Activated CD8-positive, alpha-beta T cell treated with anti-CD3 and anti-CD28 coated beads, Interleukin-2, amount 10 ng/mL, durations not matched to agents 7 days and 5 days (primary cell): ENCODE measurements at places on chromosomes 4 and X. TPM values are rescaled to one million over a fixed set of nuclear protein-coding genes. Genes with fewer than 3 reads are reported as not detected.

MAGEE2 gene
- not detected for total RNA-seq

ZMAT1 gene
- 3.9 TPM for total RNA-seq

BRS3 gene
- not detected for total RNA-seq

- DNase-seq = no peak
- H3K36me3 ChIP-seq = peaks cover 34% of the 10 kb centered on the region
- H3K4me3 ChIP-seq = no peak overlapping the region
Measured at GRCh38 chr4:51918251-51918650, 75.3 kb downstream of the DCUN1D4 start.

DNA sequence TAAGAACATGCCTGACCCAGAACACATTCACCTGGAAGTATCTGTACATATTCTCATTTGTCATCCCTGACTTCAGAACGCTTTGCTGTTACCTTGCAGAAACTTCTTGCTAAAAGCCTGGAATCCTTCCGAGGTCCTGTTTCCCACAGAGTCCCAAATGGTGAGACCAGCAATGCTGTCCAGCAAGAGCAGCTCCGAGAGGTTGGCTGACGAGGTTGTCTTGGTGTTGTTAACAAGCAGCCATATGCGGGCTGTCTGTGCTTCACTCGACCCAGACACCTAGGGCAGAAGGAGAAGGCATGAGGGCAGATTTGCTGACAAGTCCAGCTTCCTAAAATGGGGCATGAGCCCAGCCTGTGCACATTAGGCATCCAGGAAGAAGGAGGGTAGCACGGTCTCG, 19.3 kb downstream of the EVC2 start:
- no peaks in the 10 kb centered on the region for H3K4me1 ChIP-seq
- H3K27ac ChIP-seq = no peak overlapping the region
- no peaks in the 10 kb centered on the region for H3K27me3 ChIP-seq
- no peaks in the 10 kb centered on the region for H3K36me3 ChIP-seq
- H3K4me3 ChIP-seq = no peak overlapping the region
- no peak for DNase-seq

GRCh38 chr4:169940460-169940859, 85.7 kb downstream of the MFAP3L start:
- no peaks in the 10 kb centered on the region for H3K36me3 ChIP-seq
- DNase-seq = no peak
- no peaks in the 10 kb centered on the region for H3K27me3 ChIP-seq
- no peak overlapping the region for H3K27ac ChIP-seq

GRCh38 chr4:177250056-177250696, 59.5 kb upstream of the NEIL3 start:
- no peak overlapping the region for H3K27ac ChIP-seq
- peak; percentile 77 for DNase-seq
- H3K27me3 ChIP-seq = peaks cover 12% of the 10 kb centered on the region
- H3K4me1 ChIP-seq = peaks cover 10% of the 10 kb centered on the region
- no peaks in the 10 kb centered on the region for H3K36me3 ChIP-seq

GRCh38 chr4:87716371-87717265, 66.5 kb downstream of the DMP1 start:
- no peak overlapping the region for H3K27ac ChIP-seq
- no peaks in the 10 kb centered on the region for H3K4me1 ChIP-seq
- H3K27me3 ChIP-seq = no peaks in the 10 kb centered on the region
- H3K4me3 ChIP-seq = no peak overlapping the region
- DNase-seq = no peak

DNA sequence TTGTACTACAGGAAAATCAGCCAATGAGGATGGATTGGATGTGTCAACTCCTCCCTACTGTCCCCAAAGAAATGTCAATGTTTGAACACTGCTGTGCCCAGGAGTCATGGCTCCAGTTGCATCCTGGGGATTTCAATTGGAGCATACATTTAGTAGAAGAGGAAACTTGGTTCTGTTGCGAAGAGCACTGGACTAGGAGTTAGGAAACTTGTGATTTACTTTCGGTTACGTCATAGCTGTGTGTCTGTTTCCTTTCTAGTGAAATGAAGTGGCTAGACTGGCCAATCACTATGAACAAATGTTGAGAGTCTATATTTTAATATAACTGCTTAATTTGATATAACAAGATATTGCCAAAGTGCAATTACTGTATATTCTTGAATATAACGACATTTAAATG, 35.2 kb downstream of the ARL9 start:
- peaks cover 11% of the 10 kb centered on the region for H3K4me1 ChIP-seq
- no peak overlapping the region for H3K27ac ChIP-seq
- no peaks in the 10 kb centered on the region for H3K36me3 ChIP-seq
- no peak overlapping the region for H3K4me3 ChIP-seq
- H3K27me3 ChIP-seq = peaks cover 15% of the 10 kb centered on the region
- no peak for DNase-seq

DNA sequence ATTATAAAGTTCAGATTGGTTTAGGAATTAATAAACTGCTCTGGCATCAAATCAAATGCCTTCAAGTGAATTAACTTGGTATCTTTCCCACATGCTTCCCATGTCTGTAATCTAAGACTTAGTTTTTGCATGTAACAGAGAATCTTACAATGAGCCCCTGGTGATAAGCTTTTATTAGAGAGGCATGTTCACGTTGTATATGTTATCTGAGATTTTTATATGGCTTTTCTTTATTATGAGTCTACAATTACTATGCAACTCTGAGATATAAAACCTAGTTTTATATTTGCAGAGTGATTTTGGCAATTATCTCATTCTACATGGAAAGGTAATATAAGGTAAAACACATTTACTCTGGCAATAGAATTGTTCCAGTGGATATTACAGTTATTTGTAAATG, 1578.4 kb upstream of the IGFBP7 start:
- no peak for DNase-seq
- H3K4me1 ChIP-seq = no peaks in the 10 kb centered on the region
- H3K4me3 ChIP-seq = no peak overlapping the region
- no peaks in the 10 kb centered on the region for H3K36me3 ChIP-seq
- no peak overlapping the region for H3K27ac ChIP-seq
- no peaks in the 10 kb centered on the region for H3K27me3 ChIP-seq

DNA sequence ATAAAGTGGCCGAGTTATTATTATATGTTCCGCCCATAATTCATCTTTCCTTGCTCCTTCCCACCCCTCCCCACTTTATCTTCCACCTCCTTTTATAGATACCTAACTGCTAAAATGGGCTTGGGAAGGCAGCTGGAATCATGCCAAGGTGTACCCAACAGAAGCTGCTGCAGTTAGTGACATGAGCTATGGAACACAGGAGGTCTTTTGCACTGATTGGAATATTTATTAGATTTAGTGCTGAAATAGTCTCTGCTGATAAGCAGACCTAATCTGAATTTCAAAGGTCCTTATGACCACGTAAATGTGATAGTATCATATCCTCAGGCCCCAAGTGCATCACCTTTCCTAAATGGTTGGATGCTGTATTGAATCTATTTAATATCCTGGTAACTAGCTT, 64.9 kb downstream of the HMGB2 start:
- peaks cover 9% of the 10 kb centered on the region for H3K4me1 ChIP-seq
- no peaks in the 10 kb centered on the region for H3K27me3 ChIP-seq
- no peak for DNase-seq
- no peaks in the 10 kb centered on the region for H3K36me3 ChIP-seq

- no peak overlapping the region for H3K27ac ChIP-seq
- peaks cover 7% of the 10 kb centered on the region for H3K4me1 ChIP-seq
- H3K27me3 ChIP-seq = no peaks in the 10 kb centered on the region
Measured at GRCh38 chr4:72314869-72315268, 254.2 kb downstream of the ADAMTS3 start.

DNA sequence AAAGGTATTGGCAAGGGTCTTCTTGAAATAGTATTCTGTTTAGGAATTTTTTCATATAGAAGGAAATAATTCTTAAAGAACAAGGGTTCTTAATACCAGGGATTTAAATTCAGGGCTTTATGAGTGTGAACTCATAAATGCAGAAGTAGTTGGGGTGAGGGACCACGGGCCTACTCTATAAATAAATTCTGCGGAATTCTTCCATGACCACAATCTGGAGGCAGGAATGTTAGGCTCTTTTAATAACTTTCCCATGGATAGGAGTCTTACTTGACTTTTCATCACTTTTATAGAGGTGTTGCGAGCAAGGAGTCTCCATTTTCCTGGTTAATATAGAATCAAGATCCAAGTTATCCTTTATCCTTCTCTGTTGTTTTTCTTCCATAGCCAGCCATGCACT, 76.7 kb upstream of the SLC4A4 start:
- H3K27ac ChIP-seq = no peak overlapping the region
- H3K4me1 ChIP-seq = peaks cover 25% of the 10 kb centered on the region
- H3K4me3 ChIP-seq = no peak overlapping the region
- H3K36me3 ChIP-seq = no peaks in the 10 kb centered on the region
- no peak for DNase-seq

- DNase-seq = no peak
- H3K27ac ChIP-seq = no peak overlapping the region
- H3K36me3 ChIP-seq = no peaks in the 10 kb centered on the region
Measured at GRCh38 chr4:163590103-163590502, 95.6 kb downstream of the TMA16 start.

DNA sequence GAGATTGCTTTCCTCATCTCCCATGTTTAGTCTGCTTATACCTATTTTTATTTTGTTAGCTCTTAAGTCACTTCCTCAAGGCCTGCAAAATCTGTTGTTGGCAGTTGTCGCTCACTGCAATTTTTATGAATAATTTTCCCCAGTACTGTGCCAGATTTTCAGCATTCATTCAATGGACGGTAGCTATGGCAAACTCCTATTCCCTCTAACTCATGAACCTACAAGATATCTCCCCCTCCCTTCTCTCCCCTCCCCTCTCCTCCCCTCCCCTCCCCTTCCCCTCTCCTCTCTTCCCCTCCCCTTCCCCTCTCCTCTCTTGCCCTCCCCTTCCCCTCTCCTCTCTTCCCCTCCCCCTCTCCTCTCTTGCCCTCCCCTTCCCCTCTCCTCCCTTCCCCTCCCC, 160.4 kb downstream of the FRAS1 start:
- no peak overlapping the region for H3K27ac ChIP-seq
- DNase-seq = no peak
- H3K4me1 ChIP-seq = no peaks in the 10 kb centered on the region
- no peak overlapping the region for H3K4me3 ChIP-seq
- peaks cover 4% of the 10 kb centered on the region for H3K27me3 ChIP-seq
